HuH-7 (cell line): ENCODE measurements at places on chromosomes 7 and 10.

GRCh38 chr10:62745581-62745980, 58.9 kb upstream of the ADO start:
- no peak for DNase-seq

DNA sequence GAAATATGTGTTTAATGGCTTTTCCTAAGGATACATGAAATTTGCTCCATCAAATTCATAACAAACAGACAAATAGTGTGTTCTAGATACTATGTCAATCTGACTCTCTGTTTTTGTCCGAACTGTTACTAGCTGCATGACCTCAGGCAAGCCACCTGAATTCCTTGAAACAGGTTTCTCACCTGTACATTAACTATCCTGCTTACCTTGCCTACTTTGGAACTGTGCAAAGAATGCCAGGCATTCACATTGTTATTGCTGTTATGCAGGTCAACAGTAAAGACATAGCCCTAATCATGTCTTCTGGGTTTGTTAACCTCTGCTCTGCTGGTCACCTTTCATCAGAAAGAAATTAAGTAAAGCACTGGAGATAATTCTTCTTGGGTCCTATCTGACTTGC, 1283.9 kb upstream of the CELF2 start:
- no peak for DNase-seq

- no peak for DNase-seq
Observed at GRCh38 chr7:121244120-121244870, 84.5 kb upstream of the WNT16 start.

- DNase-seq = no peak
Observed at GRCh38 chr10:49784681-49785080, 22.6 kb upstream of the OGDHL start.
